ENCODE measurements at places on chromosomes 5 and 9.

GRCh38 chr9:33177639-33178038 lies 10.5 kb upstream of the B4GALT1 start:
- DNase-seq, result no peak

DNA sequence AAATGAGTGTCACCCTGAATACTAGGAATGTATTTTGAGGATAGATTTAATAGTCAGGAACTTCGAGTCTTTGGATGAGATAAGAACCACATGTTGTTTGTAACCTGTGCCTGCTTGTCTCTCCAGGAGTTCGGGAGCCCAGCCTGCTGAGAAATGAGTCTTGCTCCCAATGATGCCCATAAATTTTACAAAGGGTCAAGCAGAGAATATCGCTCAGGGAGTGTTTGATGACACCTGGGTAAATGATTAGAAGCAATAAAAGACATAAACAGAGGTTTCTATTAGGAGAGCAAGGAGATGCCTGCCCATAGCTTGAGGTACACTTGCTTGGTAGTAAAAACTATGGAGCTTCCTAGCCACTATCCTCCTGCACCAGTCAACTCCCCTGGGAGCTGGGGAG lies 46.9 kb upstream of the KLF4 start:
- no peak for DNase-seq

DNA sequence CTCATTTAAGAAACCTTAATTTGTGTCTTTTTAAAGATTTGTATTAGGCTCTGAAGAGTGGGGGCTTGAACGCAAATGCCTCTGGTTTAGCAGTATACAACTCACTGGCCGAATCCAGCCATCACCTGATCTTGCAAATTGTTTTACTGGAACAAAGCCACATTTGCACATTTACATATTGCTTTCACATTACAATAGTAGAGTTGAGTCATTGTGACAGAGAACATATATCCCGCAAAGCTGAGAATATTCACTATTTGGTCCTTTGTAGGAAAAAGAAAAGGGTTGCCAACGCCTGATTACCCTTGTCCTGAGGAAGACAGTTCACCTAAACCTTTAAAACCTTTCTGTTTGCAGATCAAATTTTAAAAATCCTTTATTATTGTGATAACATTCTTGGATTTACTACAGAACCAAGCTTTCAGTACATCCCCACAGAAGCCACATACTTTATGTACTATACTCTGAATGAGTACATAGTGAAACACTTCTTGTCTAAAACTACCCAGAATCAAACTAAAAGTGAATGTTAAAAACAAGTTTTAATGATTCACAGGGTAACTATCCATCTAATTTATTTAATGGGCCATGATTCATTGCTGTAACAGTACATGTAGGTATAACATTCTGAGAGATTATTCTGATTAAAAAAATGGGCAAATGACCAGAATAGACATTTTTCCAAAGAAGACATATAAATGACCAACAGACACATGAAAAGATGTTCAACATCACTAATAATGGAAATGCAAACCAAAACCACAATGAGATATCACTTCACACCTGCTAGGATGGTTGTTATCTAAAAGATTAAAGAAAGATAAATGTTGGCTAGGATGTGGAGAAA lies 161.0 kb downstream of the SLC25A46 start:
- no peak for DNase-seq

- DNase-seq, result no peak
Measured at GRCh38 chr5:150503977-150504620, 3.8 kb upstream of the NDST1 start.

DNA sequence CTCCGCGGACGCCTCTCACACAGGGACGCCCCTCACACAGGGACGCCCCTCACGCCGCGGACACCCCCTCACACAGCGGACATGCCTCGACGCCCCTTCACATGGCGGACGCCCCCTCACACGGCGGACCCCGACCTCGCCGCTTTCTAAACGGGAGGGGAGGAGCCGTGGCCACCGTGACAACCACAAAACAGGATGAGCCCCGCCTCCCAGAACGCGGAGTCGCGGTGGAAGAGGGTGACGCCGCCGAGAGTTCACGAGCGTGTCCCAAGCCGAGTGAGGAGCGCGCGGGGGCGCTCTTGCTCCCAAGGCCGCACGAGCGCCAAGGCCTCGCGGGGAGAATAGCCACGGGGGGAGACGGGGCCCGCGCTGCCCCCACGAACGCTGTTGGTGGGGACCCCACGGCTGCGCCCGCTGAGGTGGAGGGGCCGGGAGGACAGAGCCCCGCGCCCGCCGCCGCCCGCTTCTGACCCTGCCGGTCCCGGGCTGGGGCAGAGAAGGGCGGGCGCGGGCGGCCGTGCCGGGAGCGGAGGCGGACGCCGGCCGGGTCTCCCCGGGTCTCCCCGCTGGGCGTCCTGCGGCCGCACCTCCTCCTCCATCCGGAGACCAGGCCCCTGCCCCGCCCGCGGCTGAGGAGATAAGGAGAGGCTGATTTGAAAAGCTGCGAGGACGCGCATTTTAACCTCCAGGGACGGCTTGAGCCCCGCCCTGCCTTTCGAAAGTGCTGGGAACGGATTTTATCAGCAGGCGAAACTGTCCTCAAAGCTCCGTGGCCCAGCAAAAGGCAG lies 3.9 kb upstream of the NKD2 start:
- DNase-seq, result no peak

DNA sequence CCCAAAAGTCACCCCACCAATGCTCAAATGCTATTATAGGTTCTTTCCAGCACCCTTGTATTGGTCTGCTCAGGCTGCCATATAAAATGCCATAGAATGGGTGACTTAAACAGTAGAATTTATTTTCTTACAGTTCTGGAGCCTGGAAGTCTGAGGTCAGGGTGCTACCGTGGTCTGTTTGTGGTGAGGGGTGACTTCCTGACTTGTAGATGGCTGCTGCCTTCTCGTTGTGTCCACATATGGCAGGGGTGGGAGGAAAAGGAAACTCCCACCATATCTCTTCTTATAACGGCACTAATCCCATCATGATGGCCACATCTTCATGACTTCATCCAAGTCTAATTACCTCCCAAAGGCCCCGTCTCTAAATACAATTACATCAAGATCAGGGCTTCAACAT lies 257.8 kb upstream of the TARS1 start:
- no peak for DNase-seq

GRCh38 chr9:76219560-76220151 lies 174.6 kb downstream of the RFK start:
- no peak for DNase-seq

- no peak for DNase-seq
Measured at GRCh38 chr9:122115176-122116035, 22.3 kb upstream of the TTLL11 start.

DNA sequence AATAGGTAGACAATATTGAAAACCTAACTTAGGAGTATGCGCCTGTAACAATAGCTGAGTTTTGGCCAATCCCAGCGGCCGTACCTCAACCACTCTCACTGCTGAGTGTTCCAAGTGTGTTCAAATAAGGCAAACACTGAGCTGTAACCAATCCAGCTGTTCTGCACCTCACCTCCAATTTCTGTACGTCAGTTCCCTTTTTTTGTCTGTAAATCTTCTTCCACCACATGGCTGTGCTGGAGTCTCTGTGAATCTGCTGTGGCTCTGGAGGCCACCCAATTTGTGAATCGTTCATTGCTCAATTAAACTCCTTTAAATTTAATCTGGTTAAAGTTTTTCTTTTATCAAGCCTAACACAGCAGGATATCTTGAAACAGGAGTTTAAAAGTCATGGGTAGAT lies 116.3 kb downstream of the SLC28A3 start:
- DNase-seq, result no peak

DNA sequence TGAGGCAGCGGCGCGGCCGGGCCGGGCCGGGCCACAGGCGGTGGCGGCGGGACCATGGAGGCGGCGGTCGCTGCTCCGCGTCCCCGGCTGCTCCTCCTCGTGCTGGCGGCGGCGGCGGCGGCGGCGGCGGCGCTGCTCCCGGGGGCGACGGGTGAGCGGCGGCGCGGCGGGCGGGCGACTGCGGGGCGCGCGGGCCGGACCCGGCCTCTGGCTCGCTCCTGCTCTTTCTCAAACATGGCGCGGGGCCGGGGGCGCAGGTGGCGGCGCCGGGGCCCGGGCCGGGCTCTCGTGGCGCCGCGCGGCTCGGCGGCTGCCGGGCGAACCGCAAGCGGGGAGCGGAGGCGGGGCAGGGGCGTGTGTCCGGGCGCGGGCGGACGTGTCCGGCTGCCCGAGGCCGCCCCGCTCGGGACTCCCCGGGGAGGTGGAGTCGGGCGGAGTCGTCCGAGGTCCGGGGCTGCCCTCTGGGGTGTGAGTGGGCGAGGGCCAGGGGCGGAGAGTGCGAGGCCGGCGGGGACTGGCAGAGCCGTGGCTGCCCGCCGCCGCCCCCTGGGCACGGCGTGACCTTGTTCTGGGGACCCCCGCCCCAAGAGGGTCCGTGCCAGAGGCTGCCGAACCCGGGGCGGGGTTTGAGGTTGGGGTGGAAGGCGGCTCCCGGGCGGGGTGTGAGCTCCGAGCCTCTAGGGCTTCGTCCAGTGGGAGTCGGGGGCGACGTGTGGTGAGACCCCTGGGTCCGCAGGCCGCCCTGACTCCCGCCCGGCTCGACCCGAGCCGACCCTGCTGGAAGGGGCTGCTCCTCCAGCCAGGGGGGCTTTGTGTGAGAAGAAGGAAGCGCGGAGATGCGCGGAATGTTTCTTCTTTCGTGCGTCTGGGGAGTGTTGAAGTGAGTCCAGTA lies 485 bp downstream of the TGFBR1 start:
- DNase-seq, result no peak

DNA sequence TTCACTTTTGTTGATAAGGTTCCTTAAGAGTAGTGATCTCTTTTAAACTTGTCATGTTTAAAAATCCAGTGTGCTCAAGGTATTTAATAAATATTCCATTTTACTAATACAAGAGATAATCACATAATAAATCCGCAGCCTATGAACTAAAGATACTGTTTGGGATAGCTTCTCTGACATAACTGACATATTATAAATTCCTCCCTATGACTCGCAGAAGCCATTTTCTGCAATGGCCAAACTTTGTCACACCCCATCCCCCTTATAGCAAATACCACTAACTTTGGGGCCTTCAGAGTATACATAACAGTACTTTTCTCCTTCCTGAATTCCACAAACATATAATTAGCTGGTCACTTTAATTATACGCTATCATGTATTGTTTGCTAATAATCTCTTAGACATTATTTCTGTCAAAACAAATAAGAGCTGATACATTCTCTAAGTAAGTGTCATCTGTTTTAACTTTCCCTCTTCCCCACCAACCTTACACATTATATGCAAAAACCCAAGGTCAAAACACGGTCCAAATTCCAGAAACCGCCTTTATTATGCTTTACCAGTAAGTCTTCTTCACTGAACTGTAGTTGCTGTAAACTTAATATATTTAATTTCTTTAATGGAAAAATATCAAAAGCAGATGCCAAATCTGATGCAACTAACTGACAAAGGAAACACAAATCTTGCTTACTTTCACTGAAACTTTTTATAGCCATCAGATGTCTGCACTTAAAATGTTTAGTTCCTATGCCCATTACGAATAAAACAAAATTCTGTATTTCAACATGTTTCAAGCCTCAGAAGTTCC lies 971 bp downstream of the TMEM267 start:
- DNase-seq, result no peak

DNA sequence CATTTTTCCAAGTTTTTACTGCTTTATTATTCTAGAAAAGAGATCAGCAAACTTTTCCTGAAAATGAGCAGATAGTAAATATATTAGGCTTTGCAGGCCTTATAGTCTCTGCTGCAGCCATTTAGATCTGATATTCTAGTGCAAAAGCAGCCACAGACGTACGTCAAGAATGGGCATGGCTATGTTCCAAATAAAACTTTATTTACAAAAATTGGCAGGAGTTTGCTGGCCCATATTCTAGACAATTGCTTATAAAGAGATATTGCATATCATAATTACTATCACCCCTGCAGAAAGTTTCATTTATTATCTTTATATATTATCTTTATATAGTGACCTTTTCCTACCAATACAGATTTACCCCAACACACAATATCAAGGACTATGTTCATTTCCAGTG lies 161.9 kb upstream of the ACOT12 start:
- no peak for DNase-seq

DNA sequence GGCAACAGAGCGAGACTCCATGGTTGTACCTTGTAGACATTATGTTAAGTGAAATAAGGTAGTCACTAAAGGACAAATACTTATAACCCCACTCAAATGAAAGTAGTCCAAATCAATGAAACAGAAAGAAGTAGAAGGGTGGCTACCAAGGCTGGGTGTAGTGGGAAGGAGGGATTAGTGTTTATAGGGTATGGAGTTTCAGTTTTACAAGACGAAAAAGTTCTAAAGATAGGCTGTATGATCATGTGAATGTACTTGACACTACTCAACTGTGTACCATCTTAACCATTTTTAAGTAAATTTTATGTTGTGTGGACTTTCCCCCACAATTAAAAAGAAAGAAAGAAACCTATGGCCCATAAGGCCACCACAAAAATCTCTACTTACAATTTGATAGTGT lies 32.2 kb downstream of the ALDH7A1 start:
- DNase-seq, result peak; percentile 19

GRCh38 chr9:101226803-101227202 lies 158.0 kb downstream of the BAAT start:
- no peak for DNase-seq

DNA sequence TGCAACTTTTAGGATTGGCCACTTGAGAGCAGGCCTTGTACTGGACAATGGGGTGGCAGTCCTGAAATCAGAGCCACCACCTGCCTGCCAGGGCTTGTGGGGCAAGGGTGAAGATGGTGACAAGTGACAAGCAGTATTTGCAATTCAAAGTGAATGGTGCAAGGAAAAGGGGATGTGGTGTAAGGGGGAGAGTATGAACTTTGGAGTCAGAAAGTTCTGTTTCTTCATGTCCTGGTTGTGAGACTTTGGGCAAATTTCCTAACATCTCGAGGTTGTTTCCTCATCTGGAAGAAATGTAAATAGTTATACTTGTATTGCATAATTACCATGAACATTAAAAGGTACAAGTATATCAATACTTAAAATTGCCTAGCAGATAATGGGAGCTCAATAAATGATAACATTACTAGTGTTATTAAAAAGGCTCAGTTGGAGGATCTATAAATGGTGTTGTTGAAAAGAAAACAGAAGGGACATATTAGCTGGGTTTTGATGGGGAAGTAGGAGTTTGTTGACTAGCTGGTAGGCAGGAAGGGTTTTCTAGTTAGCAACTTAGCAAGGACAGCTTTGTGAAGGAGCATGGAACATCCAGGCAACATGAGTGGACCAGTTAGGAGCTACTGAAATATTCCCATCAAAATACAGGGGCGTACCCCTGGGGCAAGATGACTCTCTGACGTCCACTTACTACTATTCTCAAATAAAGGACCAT lies 21.3 kb upstream of the MEGF9 start:
- DNase-seq, result no peak

DNA sequence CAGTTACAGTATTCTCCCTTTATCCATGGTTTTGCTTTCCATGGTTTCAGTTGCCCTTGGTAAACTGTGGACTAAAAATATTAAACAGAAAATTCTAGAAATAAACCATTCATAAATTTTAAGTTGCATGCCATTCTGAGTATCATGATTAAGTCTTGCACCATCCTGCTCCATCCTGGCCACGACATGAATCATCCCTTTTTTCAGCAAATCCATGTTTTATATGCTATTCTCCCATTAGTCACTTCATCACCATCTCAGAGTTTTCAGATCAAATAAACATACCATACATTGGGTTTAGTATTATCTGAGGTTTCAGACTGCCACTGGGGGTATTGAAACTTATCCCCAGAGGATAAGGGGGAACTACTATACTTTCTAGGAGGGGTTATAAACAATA lies 234.4 kb upstream of the ATP10B start:
- DNase-seq, result no peak

Data from GM12878 (cell line).